ENCODE measurements at places on chromosomes 11 and 22. TPM values are rescaled to one million over a fixed set of nuclear protein-coding genes. Genes with fewer than 3 reads are reported as not detected.

DNA sequence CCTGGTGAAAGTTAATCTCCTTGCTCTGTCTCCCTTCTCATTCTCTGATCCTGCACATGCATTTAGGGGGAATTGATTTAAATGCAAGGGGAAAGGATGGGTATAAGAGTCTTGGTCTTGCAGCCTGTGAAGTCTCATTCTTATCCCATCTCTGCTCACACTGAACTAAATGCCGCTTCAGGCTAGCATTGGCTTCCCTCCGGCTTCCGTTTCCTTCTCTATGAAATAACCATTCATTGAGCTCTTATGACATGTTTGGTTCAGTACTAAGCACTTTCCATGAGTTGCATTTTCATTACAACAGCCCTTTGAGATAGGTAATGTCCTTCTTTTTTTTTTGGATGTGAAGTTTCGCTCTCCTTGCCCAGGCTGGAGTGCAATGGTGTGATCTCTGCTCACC lies 5.6 kb downstream of the ZBTB16 start:
- no peak for DNase-seq

- peak; percentile 7 for DNase-seq
Observed at GRCh38 chr22:46641811-46642266, 21.7 kb downstream of the GRAMD4 start.

DNA sequence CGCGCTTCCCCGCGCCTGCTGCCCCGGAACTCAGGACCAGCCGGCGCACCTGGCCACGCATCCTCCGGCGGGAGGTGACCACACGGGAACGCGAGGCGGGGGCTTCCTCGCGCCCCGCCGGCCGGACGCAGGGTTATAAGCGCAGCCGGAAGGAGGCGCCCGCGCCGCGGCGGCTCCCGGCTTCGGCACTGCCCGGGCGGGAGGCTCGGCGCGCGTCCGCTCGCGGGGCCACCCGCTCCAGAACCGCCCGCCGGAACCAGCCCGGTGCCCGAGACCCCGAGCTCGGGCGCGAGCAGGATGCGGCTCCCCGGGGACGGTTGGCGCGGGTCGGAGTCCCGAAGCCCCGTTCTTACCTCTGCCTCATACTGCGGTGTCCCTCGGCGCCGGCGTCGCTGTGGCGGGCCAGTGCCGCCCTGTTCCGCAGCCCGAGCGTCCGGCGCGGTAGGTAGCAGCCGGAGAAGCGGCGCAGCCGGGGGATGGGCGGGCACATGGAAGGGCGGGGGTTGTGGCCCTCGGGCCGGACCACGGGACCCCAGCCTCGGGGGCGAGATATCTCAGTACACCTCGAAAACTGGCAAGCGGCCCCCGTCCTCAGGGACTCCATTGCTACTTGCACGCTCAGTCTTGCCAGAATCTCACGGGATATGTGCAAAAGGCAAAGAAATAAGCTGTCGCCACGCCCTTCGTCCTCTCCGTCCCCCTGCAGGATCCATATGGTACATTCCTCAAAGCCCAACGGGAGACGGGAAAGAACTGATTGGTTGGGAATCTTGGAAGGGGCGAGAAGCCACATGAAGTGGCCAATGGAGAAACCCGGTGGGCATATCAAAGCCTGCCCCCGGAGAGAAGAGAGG lies 23.1 kb downstream of the MICAL3 start:
- DNase-seq: peak; percentile 91

DNAJB7 gene
- polyA plus RNA-seq: not detected

GRCh38 chr11:70771099-70771885 lies 373.0 kb downstream of the CTTN start:
- DNase-seq: no peak

DNA sequence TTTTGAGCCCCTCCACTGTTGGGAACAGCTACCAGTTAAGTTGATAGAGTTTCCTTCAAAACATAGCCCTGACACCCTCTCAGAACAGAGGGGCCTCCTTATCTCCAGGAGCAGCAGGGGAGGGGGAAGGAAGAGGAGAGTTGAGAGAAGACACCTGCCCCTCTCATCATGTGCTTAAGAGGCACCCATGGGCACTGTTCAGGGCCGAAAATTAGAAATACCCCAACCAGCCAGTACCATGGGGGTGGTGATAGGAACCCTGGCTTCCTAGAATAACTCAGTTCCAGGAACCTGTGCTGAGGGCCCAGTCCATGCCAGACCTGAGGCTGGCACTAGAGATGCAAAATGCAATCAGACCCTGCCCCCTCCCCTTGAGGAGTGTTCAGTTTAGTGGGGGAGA lies 9.3 kb upstream of the GDPD5 start:
- no peak for DNase-seq

APOL5 gene
- 0.07 TPM for polyA plus RNA-seq

DNA sequence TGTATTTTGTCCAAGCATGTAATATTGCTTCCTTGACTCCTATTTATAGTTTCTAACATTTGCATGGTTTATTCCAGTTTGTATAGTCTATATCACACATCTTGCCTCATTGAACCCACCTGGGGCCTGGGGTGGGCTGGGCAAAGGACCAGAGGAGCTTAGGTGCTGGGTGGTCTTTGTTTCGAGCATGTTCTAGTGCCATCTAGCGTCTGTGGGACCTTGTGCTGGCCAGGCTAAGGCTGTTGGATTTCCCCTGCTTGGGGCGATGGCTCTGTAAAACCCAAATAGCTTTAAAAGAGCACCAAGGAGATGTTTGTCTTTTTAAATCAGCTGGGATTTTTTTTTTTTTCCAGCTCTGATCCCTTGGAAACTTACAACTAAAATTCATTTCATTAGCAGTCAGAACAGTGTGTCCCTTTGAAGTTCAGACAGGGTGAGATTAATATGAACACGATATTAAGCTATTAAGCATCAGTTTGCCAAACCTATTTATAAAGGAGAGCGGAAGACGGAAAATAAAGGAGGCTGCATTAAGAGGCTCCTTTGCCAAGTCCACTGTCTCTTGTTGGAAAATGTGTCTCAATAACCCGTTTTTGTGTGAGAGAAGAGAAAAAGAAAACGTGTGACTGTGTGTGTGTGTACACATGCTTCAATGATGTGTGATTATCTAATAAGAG lies 157.4 kb downstream of the COMMD9 start:
- peak; percentile 37 for DNase-seq

DNA sequence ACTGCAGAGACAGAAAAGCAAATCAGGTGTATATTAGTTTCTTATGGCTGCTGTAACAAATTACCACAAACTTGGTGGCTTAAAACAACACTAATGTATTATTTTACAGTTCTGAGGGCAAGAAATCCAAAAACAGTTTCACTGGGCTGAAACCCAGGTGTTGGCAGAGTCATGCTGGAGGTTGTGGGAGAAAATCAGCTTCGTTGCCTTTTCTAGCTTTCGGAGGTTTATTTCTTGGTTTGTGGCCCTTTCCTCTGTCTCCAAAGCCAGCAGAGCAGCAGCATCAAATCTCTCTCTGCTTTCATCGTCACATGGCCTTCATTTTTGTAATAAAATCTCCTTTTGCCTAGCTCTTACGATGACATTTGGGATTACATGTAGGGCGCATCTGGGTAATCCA lies 33.0 kb upstream of the OR6M1 start:
- no peak for DNase-seq

- no peak for DNase-seq
Observed at GRCh38 chr11:32427935-32428664, 7.2 kb downstream of the WT1 start.

BARX2 gene
- polyA plus RNA-seq: 3.8 TPM

DNA sequence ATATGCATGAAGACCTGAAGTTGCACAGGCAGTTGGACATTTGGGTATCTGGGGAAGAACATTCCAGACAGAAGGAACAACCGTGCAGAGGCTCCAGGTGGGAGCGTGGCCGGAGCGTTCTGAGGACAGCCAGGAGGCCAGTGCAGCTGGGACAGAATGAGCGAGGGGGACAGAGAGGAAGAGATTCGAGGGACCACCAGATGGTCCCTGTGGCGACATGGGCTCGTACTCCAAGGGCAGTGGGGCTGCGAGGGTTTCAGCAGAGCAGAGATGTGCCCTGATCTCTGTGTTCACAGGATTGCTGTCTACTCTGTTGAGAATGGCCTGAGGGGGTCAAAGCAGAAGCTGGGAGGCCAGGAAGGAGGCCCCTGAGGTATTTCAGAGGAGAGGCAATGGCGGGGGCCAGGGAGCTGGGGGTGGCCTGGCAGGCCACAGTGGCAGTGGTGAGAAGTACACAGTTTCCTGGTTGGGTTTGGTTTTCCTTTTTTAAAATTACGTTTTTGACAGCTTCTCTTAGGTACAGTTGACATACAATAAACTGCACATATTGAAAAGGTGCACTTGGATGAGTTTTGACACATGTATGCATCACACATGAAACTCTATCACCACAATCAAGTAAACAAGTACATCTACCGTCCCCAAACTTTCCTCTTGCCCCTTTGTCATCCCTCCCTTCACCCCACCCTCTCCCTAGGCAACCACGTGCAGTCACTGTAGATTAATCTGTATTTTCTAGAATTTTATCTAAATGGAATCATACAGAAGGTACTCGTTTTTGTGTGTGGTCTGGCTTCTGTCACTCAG lies 24.8 kb upstream of the SOX10 start:
- DNase-seq: no peak

DNA sequence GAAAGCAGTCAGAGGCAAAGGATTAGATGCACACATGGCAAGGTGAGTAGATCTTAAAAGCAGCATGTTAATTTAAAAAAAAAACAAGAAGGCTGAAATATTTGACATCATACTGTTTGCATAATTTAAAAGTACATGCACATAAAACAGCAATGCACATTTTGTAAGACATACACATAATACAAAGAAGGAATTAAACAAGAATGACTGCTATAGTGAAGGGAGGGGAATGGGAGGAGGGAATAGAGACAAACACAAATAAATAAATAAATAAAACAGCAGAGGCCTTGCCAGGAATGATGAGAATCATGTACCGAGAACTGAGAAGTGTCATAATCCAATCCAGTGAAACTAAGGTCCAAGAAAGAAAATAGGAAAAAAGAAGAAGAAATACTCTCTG lies 486.2 kb upstream of the API5 start:
- DNase-seq: no peak

- DNase-seq: no peak
Observed at GRCh38 chr11:110565357-110566336, 135.9 kb downstream of the FDX1 start.

DNA sequence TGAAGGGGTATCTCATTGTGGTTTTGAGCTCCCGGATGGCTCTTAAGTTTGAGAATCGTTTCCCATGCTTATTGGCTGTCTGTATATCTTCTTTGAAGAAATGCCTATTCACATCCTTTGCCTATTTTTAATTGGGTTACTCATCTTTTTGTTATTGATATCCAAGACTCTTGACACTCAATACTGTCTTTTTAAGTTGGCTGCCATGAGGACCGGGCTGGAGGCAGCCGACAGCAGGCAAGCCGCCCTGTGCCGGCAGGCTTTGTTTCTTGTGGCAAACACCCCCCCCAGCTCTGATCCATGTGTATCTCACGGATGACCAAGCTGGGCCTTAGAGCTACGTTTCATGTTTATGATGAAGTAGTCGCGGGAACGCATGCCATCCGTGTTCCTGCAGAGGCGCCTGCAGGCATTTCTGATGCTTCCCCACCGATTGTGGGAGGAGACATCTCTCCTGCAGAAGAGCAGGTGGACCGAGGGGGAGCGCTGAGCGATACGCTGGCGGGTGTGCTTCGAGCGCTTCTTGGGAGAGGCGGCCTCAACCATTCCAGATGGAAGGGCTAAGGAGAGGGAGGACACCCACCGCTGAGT lies 95.8 kb downstream of the TBC1D22A start:
- DNase-seq: no peak
